Foreskin keratinocyte (primary cell): ENCODE measurements at places on chromosomes 11 and 22.

GRCh38 chr11:85680897-85681296, 5.1 kb downstream of the CCDC89 start:
- no peak for DNase-seq

DNA sequence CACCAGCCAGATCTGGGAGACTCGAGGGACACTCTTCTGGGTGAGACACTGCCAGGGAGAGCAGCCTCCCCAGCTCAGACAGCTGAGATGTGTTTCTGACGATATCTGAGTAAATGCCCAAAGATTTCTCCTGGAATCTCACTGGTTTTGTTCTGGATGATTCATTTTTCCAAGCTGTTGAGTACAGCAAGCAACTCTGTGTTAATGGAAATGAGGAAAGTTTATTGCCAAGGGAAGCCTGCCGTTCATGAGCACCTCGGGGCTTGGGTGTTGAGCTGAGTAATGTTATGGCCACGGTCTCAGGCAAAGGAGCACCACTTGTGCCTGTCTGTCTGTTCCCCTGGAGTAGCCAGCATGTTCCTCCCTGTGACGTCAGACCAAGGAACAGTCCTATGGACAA, 1132.4 kb downstream of the BRD1 start:
- no peak for DNase-seq

DNA sequence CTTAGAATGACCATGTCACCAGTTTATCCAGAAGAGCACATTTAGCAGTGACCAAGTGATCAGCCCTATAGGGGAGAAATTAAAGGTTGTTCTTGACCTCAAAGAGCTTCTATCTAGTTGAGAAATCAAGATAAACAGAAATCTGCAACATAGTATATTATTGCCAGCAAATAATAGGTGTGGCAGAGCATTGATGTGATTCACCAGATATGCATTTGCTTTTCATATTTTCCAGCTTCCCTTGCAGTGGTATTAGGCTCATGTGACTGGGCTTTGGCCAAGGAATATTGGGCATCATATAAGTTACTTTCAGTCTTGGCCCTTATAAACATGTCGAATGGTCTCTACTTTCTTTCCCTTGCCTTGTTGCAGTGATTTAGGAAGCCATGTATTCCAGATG, 34.5 kb downstream of the COMMD9 start:
- DNase-seq, result peak; percentile 77

DNA sequence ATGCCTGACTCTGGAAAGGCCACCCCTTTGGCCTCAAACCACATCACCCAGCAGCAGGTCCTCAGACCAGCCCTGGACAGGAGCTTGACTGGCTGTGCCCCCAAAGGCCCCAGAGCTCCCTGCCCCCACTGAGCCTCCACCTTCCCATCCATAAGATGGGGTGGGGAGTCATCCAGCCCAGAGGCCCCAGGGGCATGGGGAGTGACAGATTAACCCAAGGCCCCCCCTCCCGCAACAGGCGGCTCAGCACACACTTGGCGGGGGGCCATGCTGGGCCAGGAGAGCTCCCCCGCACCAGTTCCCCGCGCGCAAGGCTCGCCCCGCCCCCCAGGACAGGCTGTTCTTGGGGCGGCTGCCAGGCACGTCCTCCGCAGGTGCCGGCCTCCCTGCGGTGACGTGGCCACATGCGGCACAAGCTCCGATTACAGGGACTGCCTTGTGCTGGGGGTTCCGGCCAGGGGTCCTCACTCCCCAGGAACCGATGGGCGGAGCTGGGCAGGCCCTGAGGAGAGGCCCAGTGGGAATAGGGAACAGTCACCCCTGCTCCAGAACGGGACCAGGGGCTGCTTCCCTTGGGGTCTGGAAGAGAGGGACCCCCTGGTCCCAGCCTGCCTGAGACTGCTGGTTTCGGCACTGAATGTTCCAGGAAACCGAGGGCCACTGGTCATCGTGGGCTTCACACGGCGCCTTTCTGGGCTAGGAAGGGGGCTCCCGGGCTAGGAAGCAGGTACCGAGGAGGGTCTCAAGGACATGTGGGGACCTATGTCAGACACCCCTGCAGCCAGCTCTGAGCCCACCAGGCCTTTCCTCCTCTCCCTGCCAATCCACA, 5.1 kb upstream of the CDKN1C start:
- no peak for DNase-seq

DNA sequence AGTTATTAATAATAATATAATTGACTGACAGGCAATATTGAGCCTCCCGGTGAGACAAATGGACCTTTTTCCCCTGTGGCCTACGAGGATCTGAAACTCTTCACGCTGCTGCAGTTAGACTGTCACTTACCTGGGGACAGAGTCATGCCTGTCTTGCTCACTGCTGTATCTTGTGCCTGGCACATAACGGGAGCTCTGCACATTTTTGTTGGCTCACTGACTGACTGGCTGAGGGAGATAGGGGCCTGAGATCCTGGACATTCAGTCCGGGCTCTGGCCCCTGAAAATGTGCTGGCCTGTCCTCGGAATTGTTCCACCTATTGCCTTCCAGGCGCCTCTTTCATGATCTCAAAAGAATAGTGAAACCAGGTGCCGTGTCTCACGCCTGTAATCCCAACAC, 743 bp upstream of the CD3D start:
- DNase-seq, result no peak

DNA sequence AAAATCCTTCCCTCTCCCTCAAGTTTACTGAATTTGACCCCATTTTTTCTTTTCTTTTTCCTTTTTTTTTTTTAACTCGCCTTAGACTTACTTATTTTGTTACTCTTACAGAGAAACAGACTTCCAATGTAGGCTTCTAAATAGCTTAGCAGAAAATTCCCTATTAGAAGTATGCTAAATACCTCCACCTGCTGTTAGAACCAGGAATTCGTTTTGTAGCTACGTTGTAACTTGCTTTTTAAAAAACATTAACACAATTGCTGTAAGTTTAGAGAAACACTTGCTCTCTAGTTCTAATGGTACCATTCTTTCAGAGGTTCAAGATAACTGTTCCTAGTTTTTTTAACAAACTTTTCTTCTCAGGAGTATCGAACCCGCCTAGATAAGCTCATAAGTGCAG, 324.2 kb downstream of the DCDC1 start:
- no peak for DNase-seq

- DNase-seq, result peak; percentile 45
Observed at GRCh38 chr11:120807414-120808150, 216.3 kb upstream of the TBCEL start.

- DNase-seq, result no peak
Observed at GRCh38 chr11:120690406-120690805, 178.9 kb downstream of the GRIK4 start.

DNA sequence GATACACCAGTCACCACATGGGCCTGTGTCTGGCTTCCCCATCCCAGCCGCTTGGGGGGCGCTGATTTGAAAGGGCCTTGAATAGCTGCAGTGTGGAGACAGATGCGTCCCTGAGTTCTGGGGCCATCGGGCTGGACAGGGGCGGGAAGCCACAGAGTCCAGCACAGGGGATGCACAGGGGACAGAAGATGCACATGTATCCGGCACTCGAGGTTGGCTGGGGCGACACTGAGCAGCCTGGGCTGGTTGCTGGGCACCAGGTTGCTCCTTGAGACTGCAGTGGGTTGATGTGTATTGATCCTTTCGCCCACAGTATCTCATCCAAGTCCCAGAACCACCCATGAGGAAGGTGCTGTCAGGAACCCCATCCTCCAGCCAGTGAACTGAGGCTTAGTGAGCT, 99.3 kb upstream of the SYT13 start:
- DNase-seq, result no peak

GRCh38 chr11:112453601-112454577, 193.2 kb upstream of the PLET1 start:
- DNase-seq, result no peak

DNA sequence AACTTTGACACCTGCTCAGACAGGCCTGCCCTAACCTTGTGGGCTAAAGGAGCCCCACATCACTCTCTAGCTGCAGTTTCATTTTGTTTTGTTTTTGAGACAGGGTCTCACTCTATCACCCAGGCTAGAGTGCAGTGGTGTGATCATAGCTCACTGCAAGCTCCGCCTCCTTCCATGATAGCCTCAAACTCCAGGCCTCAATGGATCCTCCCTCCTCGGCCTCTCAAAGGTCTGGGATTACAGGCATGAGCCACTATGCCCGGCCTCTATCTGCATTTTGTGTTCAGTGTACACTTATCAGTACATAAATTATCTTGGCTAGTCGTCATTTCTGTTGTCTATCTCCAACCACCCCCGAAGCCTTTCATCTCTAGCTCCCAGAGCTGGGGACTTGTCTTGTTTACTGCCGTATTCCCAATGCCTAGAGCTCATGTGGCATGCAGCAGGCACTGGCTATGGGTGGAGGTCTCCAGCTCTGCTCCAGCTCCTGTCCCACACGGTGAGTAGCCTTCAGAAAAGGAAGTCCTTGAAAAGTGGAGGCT, 22.1 kb upstream of the PEX26 start:
- DNase-seq, result no peak

DNA sequence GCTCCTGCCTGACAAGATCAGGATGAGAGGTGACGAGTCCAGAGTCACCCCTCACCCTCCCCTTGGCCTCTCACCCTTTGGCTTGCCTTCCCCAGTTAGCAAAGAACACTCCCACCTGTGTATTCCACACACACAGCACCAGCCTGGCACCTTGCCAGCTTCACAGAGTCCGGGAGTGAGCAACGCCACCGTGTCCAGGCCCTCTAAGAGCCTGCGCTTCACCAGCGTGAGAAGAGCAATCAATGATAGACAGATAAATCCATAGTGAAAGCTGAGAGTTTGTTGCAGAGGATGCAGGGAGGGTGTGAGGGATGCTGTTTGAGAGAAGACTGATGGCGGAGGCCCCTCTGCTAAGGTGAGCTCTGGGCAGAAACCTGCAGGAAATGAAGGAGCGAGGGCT, 404.5 kb downstream of the LARGE1 start:
- no peak for DNase-seq

DNA sequence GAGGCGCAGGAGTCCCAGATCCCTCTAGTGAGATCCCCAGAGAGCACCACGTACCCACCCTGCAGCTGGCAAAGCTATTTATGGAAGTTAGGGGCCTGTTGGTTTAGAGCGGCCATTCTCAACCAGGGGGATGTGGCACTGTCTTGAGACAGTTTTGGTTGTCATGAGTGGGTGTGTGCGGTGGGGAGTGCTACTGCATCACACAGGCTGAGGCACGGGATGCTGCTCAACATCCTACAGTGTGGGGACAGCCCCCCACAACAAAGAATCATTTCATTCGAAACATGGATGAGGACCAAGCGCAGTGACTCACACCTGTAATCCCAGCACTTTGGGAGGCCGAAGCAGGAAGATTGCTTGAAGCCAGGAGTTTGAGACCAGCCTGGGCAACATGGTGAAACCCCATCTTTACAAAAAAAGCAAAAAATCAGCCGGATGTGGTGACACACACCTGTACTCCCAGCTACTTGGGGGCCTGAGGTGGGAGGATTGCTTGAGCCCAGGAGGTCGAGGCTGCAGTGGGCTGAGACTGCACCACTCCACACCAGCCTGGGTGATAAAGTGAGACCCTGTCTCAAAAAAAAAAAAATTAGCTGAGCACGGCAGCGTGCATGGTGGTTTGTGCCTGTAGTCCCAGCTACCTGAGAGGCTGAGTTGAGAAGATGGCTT, 28.2 kb downstream of the GGT5 start:
- DNase-seq, result no peak

DNA sequence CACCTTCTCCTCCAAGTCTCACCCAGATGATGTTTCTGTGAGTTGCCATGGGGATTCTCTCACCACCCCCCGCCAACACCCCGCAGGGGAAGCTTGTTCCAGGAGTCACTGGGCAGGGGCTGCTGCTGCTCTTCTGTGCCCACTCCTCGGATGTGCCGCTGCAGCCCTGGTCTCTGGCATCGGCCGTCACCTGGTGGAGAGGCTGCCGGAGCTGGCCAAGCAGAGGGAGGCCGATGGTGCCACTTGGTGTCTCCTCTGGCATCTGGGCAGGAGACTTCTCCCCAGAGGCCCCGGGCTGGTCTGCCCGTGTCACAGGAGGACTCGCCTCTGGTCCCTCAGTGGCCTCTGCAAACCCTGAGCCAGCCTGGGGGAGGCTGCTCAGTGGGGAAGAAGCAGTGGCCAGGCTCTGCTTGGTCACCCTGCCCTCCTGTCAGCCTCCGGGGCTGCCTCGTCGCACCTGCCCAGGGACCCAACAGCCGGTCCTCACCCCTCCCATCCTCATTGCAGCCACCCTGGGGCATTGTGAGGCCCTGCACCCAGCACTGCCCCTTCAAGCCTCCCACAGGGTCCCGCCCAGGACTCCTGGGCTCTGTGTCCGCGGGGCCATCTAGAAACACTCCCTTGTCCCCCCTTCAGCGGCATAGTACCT, 424 bp upstream of the ADORA2A start:
- no peak for DNase-seq

DNA sequence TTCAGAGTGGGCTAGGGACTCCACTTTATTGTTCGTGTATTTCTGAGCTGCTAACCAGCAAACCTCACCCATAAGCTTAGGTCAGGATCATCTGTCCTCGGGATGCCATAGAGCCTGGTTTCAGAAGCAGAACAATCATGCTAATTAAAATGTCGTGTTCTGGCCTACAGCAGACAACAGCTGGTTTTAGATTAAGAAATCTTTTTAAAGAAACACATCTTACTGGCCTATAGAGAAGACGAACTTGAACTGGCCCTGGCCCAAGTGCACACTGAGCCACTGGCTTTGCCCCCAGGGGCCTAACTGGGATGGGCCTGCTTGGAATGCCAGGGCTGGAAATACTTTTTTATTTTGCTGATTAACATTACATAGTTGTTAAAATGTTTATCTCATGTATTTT, 63.2 kb downstream of the ALX4 start:
- DNase-seq, result peak; percentile 23

GRCh38 chr11:92703449-92703830, 266.0 kb upstream of the MTNR1B start:
- DNase-seq, result peak; percentile 74

- DNase-seq, result no peak
Observed at GRCh38 chr11:16040151-16040550, 316.2 kb downstream of the SOX6 start.

DNA sequence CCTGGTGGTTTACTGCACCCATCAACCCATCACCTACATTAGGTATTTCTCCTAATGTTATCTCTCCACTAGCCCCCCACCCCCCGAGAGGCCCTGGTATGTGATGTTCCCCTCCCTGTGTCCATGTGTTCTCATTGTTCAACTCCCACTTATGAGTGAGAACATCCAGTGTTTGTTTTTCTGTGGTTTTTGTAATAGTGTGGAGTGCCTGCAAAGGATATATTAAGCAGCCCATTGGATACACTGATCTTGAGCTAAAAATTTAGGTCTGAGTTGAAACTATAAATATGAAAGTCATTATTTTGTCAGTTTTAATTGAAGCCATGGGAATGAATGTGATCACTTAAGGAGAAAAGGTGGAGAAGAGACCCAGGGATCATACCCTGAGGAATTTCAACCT, 23.0 kb downstream of the MRPL48 start:
- no peak for DNase-seq

GRCh38 chr11:104637662-104638170, 260.5 kb downstream of the CASP12 start:
- DNase-seq, result no peak

DNA sequence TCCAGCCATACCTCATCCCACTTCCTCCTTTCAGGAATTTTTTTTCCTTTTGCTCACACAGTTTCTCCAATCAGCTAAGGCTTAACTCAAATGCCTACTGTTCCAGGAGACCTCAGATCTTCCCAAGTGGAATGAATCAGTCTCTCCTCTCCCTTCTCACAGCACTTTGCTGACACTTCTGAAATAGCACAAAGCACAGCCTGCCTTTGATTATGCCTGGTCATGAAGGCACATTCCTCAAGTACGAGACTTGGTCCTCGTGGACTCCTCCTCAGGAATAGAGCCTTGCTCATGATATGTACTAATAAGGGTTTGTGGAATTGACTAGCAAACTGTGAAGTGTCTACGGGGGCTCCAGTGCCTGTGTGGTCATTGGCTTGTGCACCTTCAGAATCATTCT, 176.7 kb upstream of the TENM4 start:
- peak; percentile 63 for DNase-seq
